ENCODE measurements at places on chromosomes 4 and X. TPM values are rescaled to one million over a fixed set of nuclear protein-coding genes. Genes with fewer than 3 reads are reported as not detected.
A peak's percentile ranks its signal among the peaks of the same experiment; 100 is the strongest.

Gene NLRP2B
- total RNA-seq: not detected

Gene KIT
- total RNA-seq: 2.3 TPM

Gene DRP2
- total RNA-seq: not detected

- DNase-seq: no peak
These were observed 1085.4 kb upstream of the INTU start for GRCh38 chr4:126547352-126547751.

- DNase-seq: no peak
These were observed 12.2 kb downstream of the FRAS1 start for GRCh38 chr4:78069319-78069718.

- no peak for DNase-seq
These were observed 11.5 kb upstream of the PCDH10 start for GRCh38 chr4:133137571-133137970.

GRCh38 chr4:39976141-39976944, 1.4 kb downstream of the PDS5A start:
- DNase-seq: peak; percentile 86

DNA sequence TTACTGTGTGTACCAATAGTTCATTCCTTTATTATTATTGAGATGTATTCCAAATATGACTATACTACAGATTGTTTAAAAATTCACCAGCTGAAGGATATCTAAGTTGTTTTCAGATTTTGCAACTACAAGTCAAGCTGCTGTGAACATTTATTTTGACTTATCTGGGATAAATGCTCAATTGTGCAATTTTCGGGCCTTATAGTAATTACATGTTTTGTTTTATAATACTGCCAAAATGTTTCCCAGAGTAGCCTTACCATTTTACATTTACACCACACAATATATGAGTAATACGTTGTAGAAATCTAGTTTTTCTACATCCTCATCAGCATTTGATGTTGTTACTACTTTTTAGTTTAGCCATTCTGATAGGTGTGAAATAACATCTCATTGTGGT, 179.6 kb downstream of the ANTXR2 start:
- DNase-seq: no peak

- no peak for DNase-seq
These were observed 32.3 kb upstream of the TFDP3 start for GRCh38 chrX:133250184-133251100.

DNA sequence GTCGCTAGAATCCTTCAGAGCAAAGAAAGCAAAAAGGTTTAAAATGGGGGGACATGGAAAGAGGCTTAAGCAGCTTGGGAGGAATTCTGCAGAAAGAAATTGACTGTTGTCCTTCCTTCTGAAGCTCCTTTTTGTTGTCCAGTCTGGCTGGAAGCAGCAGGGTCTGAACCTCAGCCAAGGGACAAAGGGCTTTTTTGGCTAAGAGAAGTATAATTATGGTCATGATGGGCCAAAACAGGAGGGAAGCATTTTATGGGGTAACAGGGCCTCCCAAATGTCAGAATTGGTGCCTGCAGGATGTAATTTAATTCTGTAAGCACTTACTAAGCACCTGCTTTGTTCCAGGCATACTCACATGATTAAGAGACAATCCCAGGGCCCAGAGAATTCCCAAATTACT, 74.2 kb upstream of the CPEB2 start:
- DNase-seq: no peak

DNA sequence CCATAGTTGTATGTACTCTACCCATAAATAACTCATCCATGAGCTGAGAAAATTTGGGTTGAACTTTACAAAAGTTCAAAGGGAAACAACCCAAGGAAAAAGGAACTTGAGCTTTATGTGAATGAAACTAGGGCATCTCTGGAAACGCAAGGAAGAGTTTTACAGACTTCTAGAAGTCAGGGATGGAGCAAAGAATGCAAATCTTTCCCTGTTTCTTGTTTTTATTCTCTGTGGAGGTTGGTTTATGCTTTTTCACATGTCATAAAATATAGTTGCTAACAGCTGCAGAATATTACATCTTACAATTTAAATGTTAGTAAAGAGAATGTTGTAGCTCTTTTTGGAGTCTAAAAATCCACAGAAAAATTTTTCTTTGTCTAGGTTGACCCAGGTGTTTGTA, 754.1 kb downstream of the PCDH7 start:
- no peak for DNase-seq

- no peak for DNase-seq
These were observed 267.7 kb upstream of the TET2 start for GRCh38 chr4:104878936-104879335.

- DNase-seq: no peak
These were observed 789.2 kb downstream of the KLHL13 start for GRCh38 chrX:117327373-117327772.

DNA sequence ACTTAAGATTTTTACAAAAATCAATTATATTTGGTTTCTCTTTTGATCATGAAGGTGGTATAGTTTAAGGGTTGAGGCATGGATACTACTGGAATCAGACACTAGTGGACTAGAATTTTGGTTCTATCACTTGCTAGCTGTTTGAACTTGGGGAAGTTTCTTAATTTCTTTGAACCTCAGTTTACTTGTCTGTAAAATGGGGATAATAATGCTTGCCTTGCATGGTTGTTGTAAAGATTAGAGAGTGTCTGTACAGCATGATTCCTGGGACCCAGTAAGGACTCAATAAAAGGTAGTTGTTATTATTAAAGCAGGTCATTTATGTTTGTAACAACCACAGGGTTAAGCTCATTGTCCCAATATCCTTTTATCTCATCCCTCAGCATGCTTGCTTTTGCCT, 36.0 kb downstream of the TMEM164 start:
- DNase-seq: no peak

DNA sequence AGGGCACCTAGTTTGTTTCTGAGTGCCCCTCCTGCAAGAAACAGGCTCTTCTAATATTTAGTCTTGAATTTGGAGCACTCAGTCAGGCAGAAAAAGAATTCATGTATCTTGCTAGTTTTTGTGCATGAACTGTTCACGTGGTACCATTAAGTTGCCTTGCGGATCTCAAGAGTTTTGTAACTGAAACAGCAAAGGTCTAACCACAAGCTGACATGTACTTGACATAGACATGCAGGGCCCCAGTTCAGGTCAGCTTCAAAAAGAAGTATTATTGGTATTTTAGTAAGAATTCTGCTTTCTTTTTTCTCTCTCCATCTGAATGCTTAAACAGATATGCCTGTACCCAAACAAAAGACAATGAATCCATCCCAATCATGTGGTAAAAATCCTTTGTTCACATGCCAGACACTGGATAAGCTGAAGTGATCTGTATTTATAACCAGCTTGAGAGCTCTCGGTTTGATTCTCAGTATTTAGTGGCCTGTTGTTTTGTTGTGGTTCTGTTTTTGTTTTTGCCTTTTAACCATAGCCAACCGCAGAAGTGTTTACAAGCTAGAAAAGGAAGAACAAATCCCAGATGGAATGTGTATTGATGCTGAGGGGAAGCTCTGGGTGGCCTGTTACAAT, 13.0 kb downstream of the RGN start:
- no peak for DNase-seq

DNA sequence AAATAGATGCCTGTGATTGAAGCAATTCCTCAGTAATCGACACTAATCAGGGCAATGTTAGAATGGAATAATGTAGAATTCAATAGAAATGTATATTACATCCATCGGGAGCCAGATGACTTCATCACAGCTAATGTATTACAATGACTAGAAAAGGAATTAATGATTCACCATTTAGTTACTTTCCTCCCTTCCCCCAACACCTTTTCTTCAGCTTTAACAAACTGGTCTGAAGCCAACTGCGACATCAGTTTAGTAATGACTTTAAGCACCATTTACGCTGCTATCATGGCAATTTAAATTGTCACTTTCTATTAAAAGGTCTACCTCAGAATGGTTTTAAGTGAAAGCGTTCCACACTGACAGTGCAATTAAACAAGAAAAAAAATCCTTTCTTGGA, 45.1 kb downstream of the SUPT20HL2 start:
- no peak for DNase-seq

GRCh38 chrX:72714478-72714916, 391 bp upstream of the PHKA1 start:
- peak; percentile 78 for DNase-seq

GRCh38 chrX:45668686-45669443, 468.2 kb upstream of the DIPK2B start:
- no peak for DNase-seq

GRCh38 chr4:74724979-74725378, 69.3 kb downstream of the BTC start:
- DNase-seq: no peak

DNA sequence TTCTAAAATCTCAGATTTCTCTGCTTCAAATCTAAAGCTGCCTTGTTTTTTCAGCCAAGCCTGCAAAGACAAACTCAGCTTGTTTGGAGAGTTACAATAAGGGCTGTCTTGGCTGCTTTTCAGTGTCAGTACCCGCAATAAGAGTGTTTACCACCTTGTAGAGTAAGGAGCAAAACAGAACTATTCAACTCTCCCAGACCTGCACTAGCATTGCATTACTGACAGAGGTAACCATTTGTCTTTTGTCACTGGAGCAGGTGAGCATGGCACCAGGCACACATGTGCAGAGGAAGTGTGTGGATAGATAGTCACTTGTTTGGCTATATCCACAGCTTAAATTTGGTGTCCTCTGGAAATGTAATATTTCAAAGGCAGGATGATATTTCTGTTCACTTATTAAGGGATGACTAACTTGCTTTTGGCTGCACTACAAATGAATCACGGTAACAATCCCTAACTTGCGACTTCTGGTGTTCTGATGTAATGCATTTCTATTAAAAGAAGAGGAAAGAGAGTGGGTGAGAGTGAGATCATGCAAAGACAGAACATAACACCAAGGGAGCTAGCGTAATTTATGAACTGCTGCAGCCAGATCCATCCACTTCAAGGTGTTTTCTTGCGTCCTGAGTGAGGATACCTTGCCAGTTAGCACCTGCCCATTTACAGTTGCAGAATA, 38.6 kb downstream of the PTCHD1 start:
- DNase-seq: no peak

GRCh38 chr4:75051431-75051830, 118.5 kb downstream of the PARM1 start:
- no peak for DNase-seq

- DNase-seq: no peak
These were observed 263.5 kb upstream of the DKK2 start for GRCh38 chr4:107299646-107300045.

- DNase-seq: no peak
These were observed 151.9 kb upstream of the SLC7A11 start for GRCh38 chr4:138393886-138394610.

- DNase-seq: peak; percentile 86
These were observed at the start of gene P2RY8 for GRCh38 chrX:1537031-1537715. Gene P2RY8 (minus strand): TSS chrX:1537185. CDS start chrX:1466558, 70,627 bp downstream.

All from cardiac septum (tissue), 1 donor.